ENCODE measurements at places on chromosomes 16 and 17.

GRCh38 chr17:57872536-57872935, 22.7 kb upstream of the MRPS23 start:
- DNase-seq: no peak

GRCh38 chr17:10018461-10018891, 113.4 kb upstream of the RCVRN start:
- DNase-seq: no peak

DNA sequence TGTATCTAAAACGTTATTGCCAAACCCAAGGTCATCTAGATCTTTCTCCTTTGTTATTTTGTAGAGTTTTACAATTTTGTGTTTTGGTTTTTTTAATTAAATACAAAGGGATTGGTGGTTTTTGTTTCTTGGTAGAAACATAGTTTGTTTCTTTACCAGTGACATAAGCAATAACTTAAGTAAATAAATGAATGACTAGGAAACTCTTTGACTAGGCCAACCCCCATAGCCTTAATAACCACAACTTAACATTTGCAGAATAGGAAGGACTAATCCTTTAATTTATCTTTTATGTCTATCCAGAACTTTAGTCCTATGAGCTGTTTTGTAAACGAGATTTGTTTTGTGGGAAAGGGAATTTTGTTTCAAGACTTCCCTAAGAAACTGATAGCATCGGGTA, 162.5 kb downstream of the PRKCA start:
- no peak for DNase-seq

GRCh38 chr16:88813269-88814143, 1.8 kb upstream of the APRT start:
- DNase-seq: no peak

DNA sequence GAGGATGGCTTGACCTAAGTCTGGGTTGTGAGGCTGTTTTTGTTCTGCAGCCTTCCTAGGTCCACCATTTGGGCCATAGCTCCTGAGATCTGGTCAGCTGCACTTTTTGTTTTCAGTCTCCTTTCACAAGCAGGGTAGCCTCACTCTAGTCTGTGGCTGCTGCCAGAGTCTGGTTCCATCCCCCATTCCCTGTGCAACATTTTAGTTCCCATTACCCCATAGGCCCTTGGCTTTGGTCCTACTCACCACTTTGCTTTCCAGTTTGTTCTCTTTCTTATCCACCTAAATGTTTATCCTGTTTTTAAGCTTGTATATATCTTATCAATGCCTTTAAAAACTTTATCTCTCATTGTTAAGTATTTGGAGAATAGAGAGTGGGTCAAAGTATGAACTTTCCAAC, 6.5 kb upstream of the XYLT2 start:
- DNase-seq: no peak

DNA sequence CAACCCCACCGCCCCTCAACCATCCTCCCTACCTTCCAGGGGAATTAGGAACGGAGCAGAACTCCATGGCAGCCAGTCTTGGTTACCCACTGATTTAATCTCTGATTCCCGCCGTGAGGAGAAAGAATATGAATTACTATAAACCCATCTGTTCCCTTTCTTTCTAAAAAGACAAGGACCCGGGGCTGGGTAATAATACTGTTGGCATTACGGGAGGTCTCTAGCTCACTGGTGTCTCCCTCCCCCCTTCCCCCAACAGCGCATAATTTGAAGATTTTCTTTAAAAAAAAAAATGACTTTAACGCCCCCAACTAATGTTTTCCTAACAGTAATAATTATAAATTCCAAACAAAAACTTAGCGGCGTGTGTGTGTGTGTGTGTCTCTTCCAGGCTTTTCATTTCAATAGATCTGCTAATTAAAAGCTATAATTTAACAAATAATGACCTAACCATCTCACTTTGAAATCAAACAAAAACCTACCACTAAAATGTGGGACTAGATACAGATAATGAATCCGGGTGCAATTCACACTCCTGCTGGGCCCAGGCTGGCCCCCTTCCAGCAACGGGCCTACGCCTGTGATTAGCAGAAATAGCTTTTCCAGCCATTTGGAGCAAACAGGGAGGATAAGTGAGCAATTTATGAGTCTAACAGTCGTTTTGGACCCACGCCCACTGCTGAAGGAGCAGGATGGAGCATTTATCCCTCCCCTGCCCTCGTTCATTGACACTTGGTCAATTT, 18.2 kb upstream of the BHLHA9 start:
- no peak for DNase-seq

- no peak for DNase-seq
Observed at GRCh38 chr16:22388101-22388644, 13.8 kb upstream of the CDR2 start.

GRCh38 chr16:4077174-4077649, 39.0 kb downstream of the ADCY9 start:
- DNase-seq: no peak

DNA sequence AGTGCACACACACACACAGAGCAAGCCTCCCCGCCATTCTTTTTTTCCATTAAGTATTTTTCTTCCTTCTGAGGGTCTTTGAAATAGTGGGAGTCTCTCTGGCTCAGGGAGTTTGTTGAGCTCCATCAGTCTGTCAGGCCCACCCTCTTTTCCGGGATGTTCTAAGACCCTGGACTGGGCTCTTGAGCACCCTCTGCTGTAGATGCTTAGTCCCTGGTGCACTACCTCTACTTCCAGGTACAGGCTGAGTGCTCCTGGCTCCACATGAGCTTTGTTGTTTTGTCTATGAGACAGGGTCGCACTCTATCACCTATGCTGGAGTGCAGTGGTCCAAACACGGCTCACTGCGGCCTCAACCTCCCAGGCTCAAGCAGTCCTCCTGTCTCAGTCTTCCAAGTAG, 20.7 kb downstream of the LIMD2 start:
- DNase-seq: no peak

DNA sequence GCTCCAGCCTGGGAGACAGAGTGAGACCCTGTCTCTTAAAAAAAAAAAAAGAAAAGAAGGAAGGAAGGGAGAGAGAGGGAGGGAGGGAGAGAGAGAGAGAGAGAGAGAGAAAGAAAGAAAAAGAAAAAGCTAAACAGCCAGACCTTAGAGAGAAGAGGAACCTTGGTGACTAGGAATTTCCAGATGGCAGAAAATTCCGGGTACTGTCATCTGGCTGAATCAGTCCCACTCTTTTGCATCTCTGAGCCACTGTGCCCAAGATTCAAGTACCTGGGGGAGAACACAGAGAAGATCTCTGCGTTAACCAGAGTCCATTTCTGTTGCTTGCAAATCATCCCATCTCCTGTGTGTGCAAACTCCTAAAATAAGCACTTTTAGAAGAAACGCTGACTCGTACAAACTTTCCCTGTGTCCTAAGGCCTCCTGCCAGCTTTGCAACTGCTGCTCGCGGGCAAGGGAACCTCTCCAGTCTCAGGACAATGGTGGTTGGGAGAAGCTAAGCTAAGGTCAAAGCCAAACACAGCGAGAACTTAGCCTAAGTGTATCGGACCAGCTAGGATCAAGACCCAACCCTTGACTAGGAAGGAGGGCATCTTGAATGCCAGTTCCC, 18.0 kb downstream of the BMERB1 start:
- DNase-seq: no peak

- no peak for DNase-seq
Observed at GRCh38 chr17:53004902-53005301, 817.8 kb upstream of the KIF2B start.

- no peak for DNase-seq
Observed at GRCh38 chr16:471353-472198, 46.1 kb downstream of the RAB11FIP3 start.

- no peak for DNase-seq
Observed at GRCh38 chr16:13780406-13781168, 139.4 kb upstream of the ERCC4 start.

DNA sequence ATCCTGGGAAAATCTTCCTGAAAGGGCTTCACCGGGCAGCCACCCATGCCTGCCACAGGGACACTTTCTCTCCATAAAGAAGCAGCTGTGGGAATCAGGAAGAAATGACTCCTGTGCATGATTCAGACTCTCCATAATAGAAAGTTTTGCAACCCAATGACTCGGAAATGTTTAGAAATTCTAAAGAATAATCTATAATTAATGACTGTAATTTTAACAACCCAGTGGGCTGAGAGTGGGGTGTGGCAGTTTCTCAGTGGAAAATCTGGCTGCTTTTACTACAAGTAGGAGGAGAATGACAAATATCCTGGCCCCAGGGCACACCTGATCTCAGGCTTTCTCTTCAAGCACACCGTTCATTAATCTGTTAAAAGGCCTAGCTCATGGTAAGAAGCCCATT, 25.7 kb downstream of the IRF8 start:
- DNase-seq: no peak

GRCh38 chr16:82995286-82995923, 368.6 kb downstream of the CDH13 start:
- DNase-seq: no peak

GRCh38 chr16:6364846-6365245, 967.8 kb upstream of the RBFOX1 start:
- DNase-seq: no peak

DNA sequence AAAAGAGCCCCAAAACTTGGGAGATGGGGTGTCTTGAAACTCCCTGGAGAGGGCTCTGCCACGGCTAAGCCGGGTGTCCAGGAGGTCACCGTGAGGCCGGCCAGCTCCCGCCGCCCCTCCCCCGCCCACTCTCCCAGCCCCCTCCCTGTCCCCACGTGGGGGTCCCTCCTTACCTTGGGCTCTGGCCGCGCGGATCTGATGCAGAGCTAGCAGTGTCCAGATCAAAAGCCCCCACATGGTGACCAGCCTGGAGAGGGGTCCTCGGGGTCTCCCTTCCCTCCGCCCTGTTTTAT, 447 bp downstream of the SDK2 start:
- DNase-seq: no peak

DNA sequence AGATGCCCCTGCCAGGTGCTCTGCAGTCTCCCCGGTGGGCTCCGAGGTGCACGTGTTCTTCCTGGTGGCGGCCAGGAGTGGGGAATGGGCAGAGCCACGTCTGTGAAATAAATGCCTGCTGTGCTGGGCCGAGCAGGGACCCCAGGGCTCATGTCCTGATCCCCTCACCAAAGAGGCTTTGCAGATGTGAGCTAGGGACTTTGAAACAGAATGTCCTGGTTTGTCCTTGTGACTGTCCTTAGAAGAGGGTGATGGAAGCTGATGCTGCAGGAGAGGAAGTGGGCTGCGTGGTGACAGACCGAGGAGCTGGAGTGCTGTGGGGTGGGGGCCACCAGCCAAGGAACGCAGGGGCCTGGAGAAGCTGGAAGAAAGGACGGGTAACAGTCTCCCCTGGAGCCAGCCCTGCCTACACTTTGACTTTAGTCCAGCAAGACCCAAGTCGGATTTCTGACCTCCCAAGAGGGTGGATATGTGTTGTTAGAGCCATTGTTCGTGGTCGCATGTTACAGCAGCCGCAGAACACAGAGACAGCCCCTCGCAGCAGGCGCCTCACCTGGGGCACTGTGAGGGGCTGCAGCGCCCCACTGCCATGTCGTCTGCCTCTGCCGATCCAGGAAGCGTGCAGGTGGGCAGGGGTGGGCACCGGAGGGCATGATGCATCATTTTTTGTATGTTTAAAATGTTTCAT, 217.9 kb upstream of the CIBAR2 start:
- DNase-seq: no peak
